ENCODE measurements at places on chromosomes 4 and X.

DNA sequence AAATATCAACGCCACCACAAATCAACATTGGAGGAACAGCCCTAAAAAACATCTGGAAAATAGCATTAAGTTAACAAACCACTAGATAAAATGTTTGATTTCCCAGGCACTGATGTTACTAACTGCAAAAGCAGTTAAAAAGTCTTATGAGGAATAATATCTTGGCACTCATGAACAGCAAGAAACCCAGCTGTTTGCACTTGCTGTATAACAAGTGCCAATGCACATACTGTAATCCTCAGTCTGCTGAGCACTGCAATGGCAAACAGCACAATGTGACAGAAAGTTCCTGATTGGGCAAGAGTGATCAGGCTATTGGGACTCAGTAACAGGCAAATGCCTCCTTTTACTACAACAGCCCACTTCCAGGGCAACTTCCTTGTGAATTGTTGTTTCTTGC lies 20.8 kb upstream of the SEC24B start:
- DNase-seq: no peak

DNA sequence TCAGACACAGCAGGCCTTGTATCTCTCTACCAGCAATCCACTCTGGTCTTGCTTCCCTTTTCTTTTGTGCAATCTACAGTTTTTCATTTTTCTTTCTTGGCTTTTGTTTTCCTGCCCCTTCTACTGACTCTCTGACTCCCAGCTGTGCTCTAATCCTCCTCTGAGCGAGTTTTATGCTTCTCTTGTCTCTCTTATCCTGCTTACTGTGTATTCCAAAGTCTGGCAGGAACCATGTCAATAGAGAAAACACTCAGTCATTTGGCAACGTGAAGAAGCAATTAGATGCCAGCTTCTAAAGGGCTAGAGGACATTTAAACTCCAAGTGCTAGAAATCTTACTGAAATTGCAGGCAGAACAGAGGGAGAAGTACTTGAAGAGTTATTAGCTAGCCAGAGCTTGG lies 984.6 kb upstream of the TENM3 start:
- no peak for DNase-seq

DNA sequence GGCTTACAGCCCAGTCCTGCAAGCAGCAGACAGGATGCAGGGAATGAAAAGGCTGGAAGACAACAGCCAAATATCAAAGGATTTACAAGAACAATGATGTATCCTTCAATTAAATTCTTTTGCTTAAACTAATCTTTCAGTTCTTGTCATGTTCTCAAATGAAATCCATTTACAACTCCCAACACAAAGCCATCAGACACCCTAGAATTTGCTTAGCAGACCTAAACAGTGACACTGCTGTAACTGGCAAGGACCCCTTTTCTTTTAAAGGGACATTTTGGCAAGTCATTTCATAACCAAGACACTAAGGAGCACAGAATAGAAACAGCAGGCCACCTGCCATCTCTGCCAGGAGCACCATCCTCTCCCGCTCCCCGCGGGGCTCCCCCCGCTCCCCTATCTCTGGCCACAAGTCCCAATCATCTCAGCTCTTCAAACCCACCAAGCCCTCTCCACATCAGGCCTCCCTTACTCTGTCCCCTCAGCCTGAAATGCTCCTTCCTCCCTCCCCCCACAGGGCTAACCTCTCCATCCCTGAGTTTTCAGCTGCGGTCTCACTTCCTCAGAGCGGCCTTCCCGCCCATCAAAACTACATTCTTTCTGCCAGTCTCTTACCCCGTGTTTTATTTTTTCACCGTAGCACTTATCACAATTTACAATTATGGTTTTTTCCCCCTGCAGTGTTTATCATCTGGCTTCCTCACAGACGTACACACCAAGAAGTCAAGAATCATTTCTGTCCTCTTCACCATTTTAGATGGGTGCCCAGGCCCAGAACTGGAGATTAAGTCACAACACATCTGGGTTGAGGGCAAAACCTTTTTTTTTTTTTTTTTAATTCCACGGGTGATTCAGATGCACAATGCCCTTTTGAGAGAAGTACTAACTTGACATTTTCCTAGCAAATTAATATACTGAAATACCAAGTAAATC lies 45.8 kb downstream of the TSPAN5 start:
- no peak for DNase-seq

- no peak for DNase-seq
These were observed 8.4 kb upstream of the PRDM8 start for GRCh38 chr4:80188801-80189458.

- DNase-seq: no peak
These were observed 369.6 kb upstream of the SLC7A11 start for GRCh38 chr4:138611721-138612120.

GRCh38 chr4:155419266-155419665 lies 42.5 kb upstream of the MAP9 start:
- DNase-seq: no peak

GRCh38 chr4:24065974-24066373 lies 176.1 kb upstream of the PPARGC1A start:
- DNase-seq: no peak

GRCh38 chr4:61312526-61312925 lies 112.4 kb downstream of the ADGRL3 start:
- no peak for DNase-seq

DNA sequence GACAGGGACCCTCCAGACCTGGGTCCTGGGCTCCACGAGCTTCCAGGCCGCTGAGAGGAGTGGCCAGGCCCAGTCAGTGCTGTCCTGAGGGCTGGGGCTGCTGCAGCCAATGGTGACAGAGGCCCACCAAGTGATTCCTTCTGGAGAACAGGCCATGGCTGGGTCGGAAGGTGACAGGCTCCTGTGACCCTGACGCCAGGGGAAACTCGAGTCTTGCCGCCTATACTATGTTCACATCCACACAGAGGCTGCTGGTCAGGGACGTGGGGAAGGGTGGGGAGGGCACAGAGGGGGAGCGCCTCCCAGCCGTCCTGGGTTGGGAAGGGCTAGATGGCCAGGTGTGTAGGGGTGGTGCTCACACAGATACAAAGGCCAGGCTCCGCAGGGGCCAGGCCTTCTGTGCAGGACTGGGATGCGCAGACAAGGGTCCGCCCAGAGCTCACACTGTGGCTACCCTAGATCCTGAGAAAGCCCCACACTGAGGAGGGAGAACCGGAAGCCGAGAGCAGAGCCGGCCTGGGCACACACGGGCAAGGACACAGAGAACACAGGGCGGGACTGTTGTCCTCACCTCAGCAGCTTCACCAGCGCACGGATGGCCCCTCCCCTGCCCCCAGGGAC lies 81.4 kb downstream of the HTRA3 start:
- no peak for DNase-seq

DNA sequence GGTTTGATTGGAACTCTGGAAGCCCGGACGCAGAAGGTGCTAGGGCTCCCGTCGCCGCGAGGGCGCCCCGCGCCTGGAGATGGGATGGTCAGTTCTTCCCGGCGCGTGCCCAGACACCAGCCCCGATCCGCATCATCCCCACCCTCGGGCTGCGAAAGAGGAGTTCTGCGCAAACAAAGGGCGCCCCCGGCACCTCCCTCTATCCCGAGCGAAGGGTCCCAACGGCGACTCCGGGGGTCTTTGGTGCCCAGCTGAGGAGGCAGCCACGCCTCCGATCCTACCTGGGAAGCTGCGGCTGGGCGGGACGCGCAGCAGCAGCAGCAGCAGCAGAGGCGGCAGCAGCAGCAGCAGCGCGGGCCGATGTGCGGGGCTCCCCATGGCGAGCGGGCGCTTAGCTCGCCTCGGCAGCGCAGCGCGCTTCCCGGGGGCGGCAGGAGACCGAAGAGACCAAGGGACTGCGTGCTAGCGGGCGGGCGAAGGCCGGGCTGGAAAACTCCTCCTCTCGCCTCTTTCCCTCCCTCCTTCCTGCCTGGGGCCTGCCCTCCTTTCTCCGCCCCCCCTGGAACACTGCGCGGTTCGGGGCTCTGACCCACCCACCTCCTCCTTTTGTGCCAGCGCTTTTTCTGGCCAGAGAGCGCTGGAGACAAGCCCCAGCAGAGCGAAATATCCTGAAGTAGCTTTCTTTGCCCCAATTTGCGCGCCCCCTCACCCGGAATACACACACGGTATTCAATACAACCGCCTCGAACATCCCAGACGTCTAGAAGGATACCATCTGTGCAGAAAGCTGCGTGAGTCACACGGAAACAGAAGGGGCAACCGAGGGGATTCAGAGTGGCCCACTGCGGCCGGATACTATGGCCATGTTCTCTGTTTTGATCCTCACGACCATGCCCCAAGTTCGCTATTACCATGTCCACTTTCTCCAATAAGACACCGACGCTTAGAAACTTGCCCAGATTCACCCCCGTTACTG lies at the start of gene SRPX:
TSS of gene SRPX (minus strand) at position 457 of the 976 bp plus-strand sequence. CDS start at position 378, 79 bp downstream.
- no peak for DNase-seq

DNA sequence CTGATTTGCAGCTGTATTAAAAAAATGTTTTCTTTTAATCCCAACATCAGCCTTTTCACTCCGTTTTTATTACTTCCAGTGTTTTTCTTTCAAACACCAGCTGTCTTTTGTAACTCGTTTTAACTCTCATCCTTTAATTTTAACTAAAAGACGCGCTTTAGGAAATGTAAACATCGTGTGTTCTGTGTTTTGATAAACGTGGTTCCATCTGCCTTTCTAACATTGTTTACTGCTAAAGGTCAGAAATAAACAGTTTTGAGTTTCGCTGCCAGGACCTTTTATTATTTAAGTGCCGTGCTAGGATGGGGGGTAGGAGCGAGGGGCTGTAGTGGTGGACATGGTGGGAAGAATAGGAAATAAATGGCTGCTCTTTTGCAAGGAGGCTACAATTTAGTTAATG lies 1.5 kb downstream of the N4BP2 start:
- no peak for DNase-seq

- DNase-seq: no peak
These were observed 184.7 kb upstream of the FRMPD4 start for GRCh38 chrX:11953615-11954014.

DNA sequence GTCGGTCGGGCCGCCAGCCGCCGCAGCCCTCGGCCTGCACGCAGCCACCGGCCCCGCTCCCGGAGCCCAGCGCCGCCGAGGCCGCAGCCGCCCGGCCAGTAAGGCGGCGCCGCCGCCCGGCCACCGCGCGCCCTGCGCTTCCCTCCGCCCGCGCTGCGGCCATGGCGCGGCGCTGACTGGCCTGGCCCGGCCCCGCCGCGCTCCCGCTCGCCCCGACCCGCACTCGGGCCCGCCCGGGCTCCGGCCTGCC lies 213 bp downstream of the NFKB1 start:
- no peak for DNase-seq

GRCh38 chr4:78608684-78609083 lies 57.1 kb downstream of the ANXA3 start:
- DNase-seq: no peak

GRCh38 chrX:74179071-74179470 lies 124.9 kb upstream of the ZCCHC13 start:
- no peak for DNase-seq

DNA sequence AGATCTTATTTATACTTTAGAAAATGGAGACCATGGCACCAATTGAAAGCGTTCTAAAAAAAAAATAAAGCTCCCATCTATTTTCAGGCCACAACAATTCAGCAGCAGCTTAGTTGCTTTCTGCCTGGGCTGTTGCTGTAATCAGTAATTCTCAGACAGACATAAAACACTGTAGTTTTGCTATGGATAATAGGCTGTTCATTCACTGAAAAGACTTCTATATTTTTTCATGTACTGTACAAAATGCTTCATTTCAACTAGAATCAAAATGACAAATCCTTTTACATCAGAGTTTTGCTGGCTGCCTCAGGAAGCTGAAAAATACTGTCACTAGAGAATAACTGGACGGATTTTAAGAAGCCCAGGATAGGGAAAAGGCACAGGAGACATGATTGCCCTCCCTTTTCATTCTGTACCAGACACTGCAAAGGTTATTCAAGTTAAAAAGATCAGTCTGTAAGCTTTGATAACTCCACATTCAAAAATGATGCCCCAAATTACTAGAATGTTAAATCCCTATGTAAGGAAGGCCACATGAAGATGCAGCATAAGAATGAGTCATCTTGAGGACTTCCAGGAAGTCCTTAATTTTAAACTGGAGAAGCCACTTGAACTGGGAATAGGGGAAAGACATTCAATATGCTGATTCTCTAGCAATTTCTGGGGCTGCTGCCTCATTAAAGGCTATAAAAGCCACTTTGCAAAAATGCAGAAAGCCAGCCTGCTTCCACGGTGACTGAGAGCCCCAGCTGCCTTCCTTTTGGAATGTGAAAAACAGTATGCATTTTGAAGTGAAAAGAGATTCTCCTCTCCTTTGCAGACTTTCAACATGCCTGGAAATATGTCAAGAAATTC lies 403.2 kb upstream of the RASGEF1B start:
- DNase-seq: no peak

DNA sequence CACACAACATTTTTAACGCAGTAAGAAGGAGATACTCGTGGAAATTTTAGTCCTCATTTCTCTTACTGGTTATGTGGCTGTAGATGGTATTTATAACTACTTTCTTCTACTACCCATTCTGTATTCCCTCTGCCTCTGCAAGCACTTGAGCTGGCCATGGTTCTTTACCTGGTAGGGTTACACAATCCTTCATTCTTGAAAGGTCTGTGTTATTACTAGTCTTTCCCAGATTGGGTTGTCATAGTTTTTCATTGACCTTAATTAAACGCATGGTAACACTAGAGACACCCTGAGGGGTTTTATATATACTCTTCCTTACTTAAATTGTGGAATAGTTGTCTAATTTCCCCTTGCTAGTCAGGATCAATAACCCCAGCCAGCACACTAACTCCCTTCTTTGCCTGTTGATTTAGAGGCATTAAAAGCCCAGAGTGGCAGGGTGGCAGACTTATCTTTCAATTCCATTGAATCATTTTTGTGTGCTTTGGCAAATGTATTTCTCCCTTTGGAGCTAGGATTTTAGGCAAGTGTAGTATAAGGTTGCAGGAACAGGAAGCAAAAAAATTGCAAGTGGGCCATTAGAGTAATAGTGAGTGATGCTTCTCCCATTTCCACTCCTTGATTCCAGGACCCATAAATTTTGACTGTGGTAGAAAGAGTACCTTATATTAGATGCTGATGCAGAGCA lies 113.6 kb upstream of the EMCN start:
- no peak for DNase-seq

DNA sequence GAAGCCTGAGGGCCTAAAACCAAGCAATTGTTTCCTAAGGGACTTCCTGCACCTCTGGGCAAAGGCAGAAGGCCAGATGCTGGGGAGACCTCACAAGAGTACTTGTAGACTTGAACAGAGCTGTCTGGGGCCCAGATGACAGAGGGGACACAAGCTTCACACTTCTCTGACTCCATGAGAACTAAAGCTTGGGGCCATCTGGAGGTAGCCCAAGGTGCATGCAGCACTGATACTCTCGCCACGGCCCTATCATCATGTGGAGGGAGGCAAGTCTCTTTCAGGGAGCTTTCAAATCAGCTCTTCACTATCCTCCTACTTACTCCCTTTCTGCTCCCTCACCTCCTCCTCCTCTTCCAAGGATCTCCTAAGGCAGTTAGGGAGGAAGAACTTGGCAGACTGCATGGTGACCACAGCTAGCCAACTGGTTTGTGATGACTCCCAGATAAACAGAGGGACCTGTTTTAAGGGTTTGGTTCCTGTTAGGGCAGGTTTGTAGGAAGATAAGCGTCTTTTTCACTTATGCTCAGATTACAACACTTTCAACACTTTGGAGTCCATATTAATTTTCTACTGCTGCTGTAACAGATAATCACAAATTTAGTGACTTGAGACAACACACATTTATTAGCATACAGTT lies 23.8 kb downstream of the MSL3 start:
- no peak for DNase-seq

GRCh38 chrX:24890677-24891076 lies 125.1 kb downstream of the ARX start:
- DNase-seq: no peak

GRCh38 chr4:81626851-81627250 lies 155.1 kb upstream of the RASGEF1B start:
- DNase-seq: no peak
